ENCODE measurements at places on chromosomes 6 and 20. TPM values are rescaled to one million over a fixed set of nuclear protein-coding genes. Genes with fewer than 3 reads are reported as not detected.

DNA sequence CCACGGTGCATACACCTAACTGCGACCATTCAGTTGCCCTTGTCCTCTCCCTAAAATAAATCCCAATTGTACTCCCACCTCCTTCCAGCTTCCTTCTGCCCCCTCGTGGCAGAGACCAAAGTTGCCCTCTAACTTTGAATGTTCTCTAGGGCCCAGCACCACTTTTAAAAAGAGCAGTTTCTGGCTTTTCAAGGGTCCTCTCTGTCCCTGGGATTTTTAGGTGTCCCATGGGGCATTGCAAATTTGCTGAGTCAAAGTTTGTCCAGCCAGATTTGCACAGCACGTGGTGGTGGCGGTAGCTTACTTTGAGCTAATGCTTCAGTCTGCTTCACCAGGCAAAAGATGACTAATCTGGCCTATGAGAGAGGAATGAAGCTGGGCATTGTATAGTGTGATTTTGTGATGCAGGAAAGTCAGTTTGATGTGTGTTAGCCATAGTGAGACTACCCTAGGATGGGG lies 100.2 kb downstream of the PERP start:
- H3K36me3 ChIP-seq: no peaks in the 10 kb centered on the region
- no peaks in the 10 kb centered on the region for H3K27me3 ChIP-seq
- H3K4me3 ChIP-seq: no peak overlapping the region
- DNase-seq: no peak
- H3K27ac ChIP-seq: no peak overlapping the region

DNA sequence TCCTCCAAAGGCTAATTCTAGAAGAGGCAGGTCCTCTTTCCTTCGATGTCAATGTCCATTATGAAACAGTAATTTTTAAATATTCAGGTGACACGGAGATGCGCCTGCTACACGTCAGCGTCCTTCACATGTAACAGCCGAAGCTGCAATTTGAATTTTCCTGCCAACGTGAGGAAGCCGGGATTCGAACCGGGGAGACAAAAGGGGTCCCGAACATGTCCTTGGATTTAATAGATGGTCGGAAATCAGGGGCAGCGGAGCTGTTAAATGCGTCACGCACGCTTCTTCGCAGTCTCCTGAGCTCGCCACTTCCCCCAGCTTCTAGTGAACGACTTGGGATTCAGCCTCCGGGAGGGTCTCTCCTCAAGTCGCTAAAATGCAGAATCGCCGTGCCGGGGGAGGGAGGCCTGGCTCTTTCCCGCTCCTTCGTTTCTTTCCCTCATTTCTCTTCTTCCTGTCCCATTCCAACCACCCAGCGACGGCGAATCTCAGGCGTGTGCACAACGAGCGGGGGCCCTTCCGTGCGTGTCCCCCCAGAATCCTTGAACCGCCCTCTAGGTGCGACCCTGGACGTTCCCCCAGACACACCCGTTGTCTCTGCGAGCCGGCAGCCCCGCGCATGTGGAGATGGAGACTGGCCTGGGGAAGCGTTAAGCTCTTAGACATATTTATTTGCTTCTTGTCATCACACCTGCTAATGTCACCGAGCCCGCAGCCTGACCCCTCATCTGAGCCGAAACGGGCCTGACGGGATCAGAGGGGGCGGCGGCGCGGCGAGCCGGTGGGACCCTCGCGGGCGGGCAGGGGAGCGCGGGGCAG lies 1.3 kb upstream of the FOXC1 start:
- peaks cover 23% of the 10 kb centered on the region for H3K27me3 ChIP-seq
- peaks cover 24% of the 10 kb centered on the region for H3K4me1 ChIP-seq
- peak overlapping the region; percentile 65 for H3K4me3 ChIP-seq
- DNase-seq: no peak
- peak overlapping the region; percentile 92 for H3K27ac ChIP-seq

DNA sequence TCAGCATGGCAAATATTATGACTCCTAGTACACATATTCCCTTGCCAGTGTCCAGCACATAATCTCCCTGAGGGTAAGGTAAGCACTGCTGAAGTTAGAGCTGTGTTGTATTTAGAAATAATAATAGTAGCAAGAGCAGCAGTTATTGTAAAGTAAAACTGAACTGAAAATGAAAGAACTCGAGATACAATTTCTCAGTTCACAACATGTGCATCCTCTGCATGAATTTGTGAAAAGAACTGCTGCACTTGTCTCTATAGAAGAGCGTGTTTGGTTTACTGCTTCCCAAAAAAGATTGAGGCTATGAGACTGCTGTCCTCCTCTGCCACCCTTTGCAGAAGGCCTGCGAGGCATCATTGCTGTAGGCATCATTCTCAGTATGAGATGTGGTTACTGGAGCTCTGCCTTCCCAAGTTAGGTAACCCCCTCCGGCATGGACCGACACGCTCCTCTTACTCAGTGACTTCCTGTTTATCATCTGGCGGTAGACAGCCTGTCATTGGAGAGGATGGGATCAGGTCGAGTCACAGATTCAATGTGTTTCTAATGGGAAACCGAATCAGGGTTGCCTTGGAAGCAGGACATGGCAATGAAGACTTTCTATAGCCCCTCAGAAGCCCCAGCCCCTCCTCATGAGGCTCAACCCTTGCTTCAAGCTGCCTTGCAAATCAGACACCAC lies 48.1 kb downstream of the SLC24A3 start:
- no peak overlapping the region for H3K4me3 ChIP-seq
- no peak overlapping the region for H3K27ac ChIP-seq
- H3K4me1 ChIP-seq: no peaks in the 10 kb centered on the region

DNA sequence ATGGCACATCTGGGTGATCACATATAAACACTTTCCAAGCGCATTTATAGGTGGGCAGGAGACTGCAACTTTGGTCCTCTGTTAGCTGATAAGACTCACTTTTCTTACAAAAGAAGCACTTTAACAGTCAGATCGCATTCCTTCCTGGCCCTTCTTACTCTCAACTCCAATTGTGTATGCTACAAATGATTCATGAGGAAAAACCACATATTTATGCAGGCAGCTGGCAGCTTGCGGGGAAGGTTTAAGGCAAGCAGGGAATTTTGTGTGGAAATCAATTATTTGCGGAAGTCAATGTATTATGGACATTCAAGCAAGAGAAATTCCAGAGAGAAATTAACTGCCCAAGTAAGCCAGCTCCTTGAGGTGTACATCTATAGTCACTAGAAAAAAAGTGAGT lies 194.0 kb downstream of the PKHD1 start:
- DNase-seq: no peak
- no peak overlapping the region for H3K4me3 ChIP-seq
- H3K4me1 ChIP-seq: no peaks in the 10 kb centered on the region
- H3K27me3 ChIP-seq: no peaks in the 10 kb centered on the region
- H3K36me3 ChIP-seq: no peaks in the 10 kb centered on the region

DNA sequence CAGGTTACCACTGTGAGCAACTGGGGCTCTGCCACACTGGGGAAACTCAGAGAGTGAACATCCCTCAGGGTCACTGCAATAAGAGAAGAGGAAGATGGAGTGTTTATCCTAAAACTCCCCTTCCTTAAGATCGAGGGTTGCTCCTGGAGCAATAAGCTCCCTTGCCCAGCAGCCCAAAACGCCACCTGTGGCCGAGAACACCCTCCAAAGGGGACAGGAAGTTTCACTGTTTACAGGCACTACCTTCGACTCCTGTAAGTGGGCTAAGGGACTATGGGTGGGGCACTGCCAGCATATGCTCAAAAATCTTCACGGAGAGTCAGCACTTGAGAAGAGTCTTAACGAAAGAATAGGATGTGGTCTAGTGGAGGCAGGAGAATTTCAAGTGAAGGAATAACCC lies 132.5 kb downstream of the FAXC start:
- H3K27me3 ChIP-seq: no peaks in the 10 kb centered on the region
- no peak overlapping the region for H3K4me3 ChIP-seq

- H3K27ac ChIP-seq: peak overlapping the region; percentile 74
- no peak for DNase-seq
- H3K4me1 ChIP-seq: no peaks in the 10 kb centered on the region
- H3K27me3 ChIP-seq: no peaks in the 10 kb centered on the region
- peak overlapping the region; percentile 37 for H3K4me3 ChIP-seq
Observed at GRCh38 chr6:46921059-46921458, 679 bp downstream of the ADGRF5 start.

The NKX2-4 gene
- not detected for total RNA-seq

The SYCP2L gene
- total RNA-seq: 0.20 TPM

The TFAP2D gene
- not detected for total RNA-seq

The MRPS18B gene
- 65.6 TPM for total RNA-seq

The OPRM1 gene
- total RNA-seq: not detected

Data from right atrium auricular region (tissue), 2 donors.